LoVo (cell line): ENCODE measurements at places on chromosomes 7 and 10.

- no peak for DNase-seq
Measured at GRCh38 chr7:2266911-2267310, 24.9 kb downstream of the NUDT1 start.

- DNase-seq, result peak; percentile 95
Measured at GRCh38 chr10:67884313-67884841, at the start of gene SIRT1. SIRT1 (plus strand) TSS chr10:67884656; CDS start chr10:67884722, 66 bp downstream.

DNA sequence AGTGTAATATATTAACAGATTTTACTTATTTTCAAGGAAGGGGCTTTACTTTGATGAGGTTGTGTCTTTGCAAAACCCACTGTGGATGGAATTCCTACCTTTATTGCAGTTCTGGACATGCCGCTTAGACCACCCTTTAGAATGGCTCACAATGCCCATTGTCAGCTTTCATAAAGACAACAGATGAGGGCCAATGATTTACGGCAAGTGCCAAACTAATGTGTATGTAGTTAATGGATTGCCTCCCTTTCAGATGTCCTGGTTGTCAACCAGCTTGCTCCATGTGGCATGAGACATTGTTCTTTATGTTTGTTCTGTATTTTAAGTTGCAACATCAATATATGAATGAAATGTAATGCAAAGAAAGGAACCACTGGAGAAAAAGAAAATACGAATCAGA is 35.0 kb upstream of the ELMO1 start:
- DNase-seq, result no peak

DNA sequence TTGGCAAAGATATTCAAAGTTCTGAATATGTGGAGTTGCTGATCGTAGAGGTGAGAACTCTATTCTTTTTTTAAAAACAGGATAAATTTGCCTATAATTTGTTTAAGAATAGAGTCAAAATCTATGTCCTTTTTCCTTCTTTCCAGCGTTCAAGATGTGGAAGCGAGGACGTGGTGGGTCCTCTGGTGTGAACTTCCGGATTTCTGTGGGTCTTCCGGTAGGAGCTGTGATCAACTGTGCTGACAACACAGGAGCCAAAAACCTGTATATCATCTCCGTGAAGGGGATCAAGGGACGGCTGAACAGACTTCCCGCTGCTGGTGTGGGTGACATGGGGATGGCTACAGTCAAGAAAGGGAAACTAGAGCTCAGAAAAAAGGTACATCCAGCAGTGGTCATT is 40.5 kb upstream of the SP8 start:
- DNase-seq, result no peak

- DNase-seq, result no peak
Measured at GRCh38 chr10:3494131-3494837, 290.7 kb downstream of the KLF6 start.

DNA sequence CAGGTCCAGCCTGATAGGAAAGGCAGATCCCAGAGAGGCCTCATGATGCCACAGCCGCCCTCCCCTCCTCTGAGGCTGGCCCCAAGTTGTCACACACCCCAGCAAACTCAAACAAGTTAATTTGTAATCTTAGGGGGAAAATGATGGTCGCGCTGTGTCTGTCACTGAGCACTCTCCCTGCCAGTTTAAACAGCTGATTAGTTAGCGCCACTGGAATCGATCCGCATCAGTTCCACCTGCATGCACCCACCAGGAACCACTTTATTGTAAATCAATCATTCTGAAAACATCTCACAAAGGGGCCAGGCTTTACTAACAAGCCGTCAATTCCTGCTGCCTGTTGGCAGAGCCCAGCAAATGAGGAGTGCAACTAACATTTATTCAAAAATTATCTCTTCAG is 870.9 kb downstream of the KCNMA1 start:
- DNase-seq, result no peak

GRCh38 chr7:107744345-107744750 is 406 bp downstream of the CBLL1 start:
- no peak for DNase-seq

DNA sequence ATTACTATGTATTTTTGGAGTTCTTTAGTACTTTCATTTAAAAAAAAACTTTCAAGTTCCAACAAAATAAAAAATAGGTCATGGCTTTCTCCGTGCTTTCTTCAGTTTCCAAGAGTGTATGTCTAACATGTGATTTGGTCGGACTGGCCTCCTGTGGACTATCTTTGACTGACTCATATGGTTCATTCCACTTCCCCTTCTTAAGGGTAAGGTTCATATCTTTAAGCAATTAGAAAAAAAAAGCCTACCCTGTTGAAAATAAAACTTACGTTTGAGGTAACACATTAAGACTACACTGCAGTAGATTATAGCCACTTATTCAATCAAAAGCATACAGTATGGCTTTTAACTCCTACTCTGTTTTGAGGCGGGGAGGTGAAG is 112.8 kb upstream of the AHR start:
- DNase-seq, result peak; percentile 78
